ENCODE measurements at places on chromosomes 2 and 18. TPM values are rescaled to one million over a fixed set of nuclear protein-coding genes. Genes with fewer than 3 reads are reported as not detected.

GRCh38 chr2:59851836-59852475 is 701.5 kb downstream of the BCL11A start:
- DNase-seq = no peak

The SCYGR7 gene
- not detected for total RNA-seq

The KCNE4 gene
- 0.61 TPM for total RNA-seq

The CAPN14 gene
- total RNA-seq = 0.26 TPM

The NT5C1B gene
- total RNA-seq = not detected

Measured in upper lobe of right lung (tissue), 1 donor.